ENCODE measurements at places on chromosomes 5 and 9. TPM values are rescaled to one million over a fixed set of nuclear protein-coding genes. Genes with fewer than 3 reads are reported as not detected.

The GM2A gene
- 16.1 TPM for total RNA-seq

The FOXD1 gene
- 17.4 TPM for total RNA-seq

The PAX5 gene
- total RNA-seq = not detected

The INSL6 gene
- total RNA-seq = not detected

The ANKRD34B gene
- 0.18 TPM for total RNA-seq

The NOL8 gene
- 29.1 TPM for total RNA-seq

The CCDC183 gene
- total RNA-seq = 0.16 TPM

The SARDH gene
- 0.10 TPM for total RNA-seq

The PCDHA7 gene
- total RNA-seq = 0.13 TPM

The ARHGEF39 gene
- 19.3 TPM for total RNA-seq

The IL9 gene
- not detected for total RNA-seq

The ADCY2 gene
- not detected for total RNA-seq

The ADRA1B gene
- 19.1 TPM for total RNA-seq

The TMEM174 gene
- total RNA-seq = not detected

The PTRH1 gene
- 18.9 TPM for total RNA-seq

The RECK gene
- 6.9 TPM for total RNA-seq

The KLF4 gene
- total RNA-seq = 14.8 TPM

The OLFM1 gene
- total RNA-seq = 10.3 TPM

The FOXD4L6 gene
- total RNA-seq = not detected

The GLRA1 gene
- total RNA-seq = not detected

The HSPB3 gene
- total RNA-seq = 0.10 TPM

The KIF4B gene
- 0.05 TPM for total RNA-seq

All from A549 treated with CORT108297 at 1 μM for 4 hours (cell line).